ENCODE measurements at places on chromosomes 11 and 22.

GRCh38 chr22:30919973-30920372 is 48.6 kb downstream of the MORC2 start:
- DNase-seq = no peak

- peak; percentile 44 for DNase-seq
These were observed 101.0 kb downstream of the PTPRJ start for GRCh38 chr11:48081151-48082010.

DNA sequence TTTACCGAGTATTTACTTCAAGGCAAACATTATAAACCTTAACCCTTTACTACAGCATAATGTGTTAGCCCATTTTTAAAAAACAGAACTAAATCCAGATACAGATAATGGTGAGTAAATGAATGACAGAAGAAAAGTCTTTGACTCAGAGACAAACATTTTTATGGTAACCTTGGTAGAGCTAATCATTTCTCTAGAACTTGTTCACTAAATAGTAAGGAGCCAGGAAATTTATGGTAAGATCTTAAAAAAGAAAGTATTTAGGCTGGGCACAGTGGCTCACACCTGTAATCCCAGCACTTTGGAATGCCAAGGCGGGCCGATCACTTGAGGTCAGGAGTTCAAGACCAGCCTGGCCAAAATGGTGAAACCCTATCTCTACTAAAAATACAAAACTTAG is 11.5 kb upstream of the FUT4 start:
- no peak for DNase-seq

DNA sequence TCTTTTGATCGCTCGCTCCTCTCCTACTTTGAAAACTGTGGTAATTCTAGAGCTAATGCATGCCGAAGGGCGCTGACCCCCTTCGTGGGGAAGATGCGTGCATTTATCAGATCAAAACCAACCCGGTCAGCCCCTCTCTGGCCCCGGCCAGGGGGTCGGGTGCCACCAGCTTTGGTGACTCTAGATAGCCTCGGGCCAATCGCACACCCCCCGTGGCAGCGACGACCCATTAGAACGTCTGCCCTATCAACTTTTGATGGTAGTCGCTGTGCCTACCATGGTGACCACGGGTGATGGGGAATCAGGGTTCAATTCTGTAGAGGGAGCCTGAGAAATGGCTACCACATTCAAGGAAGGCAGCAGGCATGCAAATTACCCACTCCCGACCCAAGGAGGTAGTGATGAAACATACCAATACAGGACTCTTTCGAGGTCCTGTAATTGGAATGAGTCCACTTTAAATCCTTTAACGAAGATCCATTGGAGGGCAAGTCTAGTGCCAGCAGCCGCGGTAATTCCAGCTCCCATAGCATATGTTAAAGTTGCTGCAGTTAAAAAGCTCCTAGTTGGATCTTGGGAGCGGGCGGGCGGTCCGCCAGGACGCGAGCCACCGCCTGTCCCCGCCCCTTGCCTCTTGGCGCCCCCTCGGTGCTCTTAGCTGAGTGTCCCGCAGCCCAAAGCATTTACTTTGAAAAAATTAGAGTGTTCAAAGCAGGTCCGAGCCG is 3898.2 kb upstream of the OR11H1 start:
- DNase-seq = no peak

DNA sequence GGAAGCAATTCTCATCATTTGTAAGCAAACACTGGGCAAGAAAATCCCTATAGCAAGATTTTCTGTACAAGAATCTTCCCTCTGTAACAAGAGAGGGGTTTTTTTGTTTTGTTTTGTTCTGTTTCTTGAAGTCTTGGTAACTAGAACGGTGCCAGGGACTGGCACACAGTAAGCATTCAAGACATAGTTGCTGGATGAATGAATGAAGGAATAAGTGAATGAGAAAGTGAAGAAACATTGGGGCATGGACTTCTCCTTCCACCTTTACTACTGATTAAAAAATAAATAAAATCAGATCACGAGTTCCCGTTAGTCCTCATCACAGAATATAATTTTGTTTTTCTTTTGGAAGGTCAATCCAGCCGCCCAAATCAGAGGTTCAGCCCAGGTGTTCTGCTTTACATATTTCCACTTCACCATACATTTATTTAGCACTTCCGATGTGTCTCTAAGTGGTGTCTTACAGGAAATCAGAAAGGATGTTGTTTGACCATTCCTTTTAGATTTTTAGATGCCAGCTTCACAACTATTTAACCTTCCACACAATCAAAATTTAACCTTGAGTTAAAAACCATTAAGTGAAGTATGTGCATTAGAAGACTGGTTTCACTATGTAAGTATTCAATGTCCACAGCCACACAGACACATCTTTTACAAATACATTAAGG is 281.2 kb downstream of the CADM1 start:
- no peak for DNase-seq

- no peak for DNase-seq
These were observed 63.5 kb downstream of the MICAL3 start for GRCh38 chr22:17960695-17961445.

- no peak for DNase-seq
These were observed 35.0 kb upstream of the ADORA2A start for GRCh38 chr22:24392218-24392931.

DNA sequence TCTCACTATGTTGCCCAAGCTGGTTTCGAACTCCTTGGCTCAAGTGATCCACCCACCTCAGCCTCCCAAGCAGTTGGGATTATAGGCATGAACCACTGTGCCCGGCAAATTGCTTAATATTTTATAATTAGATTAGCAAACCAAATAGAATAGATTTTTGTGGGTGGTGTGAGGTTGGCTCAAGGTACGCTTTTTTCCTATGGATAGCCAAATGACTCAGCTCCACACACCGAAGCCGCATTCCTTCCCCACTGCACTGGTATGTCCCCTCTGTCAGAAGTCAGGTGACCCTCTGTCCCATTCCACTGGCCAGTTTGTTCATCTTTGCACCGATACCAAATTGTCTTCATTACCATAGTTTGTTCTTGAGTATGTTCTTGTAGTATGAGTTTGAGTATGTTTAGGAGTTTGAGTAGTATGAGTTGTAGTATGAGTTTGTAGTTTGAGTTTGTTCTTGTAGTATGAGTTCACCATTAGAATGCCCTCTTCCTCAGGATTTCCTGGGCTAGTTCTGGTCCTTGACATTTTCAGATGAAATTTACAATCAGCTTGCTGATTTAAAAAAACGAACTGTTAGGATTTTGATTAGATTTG is 19.4 kb downstream of the SUSD2 start:
- DNase-seq = no peak

- no peak for DNase-seq
These were observed 10.1 kb downstream of the MTFP1 start for GRCh38 chr22:30435674-30436126.

- peak; percentile 65 for DNase-seq
These were observed 43.1 kb upstream of the PPARA start for GRCh38 chr22:46107089-46107664.

- DNase-seq = no peak
These were observed 29.5 kb downstream of the OR2AG2 start for GRCh38 chr11:6742260-6742659.

GRCh38 chr22:36478966-36479365 is 2.5 kb downstream of the TXN2 start:
- DNase-seq = no peak

GRCh38 chr11:1130276-1131032 is 27.3 kb upstream of the MUC5AC start:
- DNase-seq = no peak

DNA sequence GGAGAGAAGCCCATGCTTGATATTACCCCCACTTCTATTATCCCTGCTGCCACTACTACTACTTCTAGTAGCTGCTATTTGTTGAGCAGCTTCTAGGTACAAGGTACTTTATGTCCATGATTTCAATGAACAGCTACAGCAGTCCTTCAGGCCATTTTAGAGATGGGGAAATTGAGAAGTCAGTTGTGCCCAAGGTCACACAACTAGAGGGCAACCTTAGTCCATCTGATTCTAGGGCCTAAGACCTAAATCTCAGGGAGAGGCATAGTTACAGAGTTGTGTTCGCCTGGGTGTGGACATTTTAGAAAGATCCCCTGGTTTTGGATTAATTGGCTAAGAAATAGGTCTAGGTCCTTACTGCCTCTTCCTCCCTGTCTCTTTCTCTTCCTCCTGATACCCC is 52.3 kb downstream of the MICAL2 start:
- DNase-seq = no peak

GRCh38 chr22:25452116-25452700 is 112.3 kb upstream of the GRK3 start:
- no peak for DNase-seq

DNA sequence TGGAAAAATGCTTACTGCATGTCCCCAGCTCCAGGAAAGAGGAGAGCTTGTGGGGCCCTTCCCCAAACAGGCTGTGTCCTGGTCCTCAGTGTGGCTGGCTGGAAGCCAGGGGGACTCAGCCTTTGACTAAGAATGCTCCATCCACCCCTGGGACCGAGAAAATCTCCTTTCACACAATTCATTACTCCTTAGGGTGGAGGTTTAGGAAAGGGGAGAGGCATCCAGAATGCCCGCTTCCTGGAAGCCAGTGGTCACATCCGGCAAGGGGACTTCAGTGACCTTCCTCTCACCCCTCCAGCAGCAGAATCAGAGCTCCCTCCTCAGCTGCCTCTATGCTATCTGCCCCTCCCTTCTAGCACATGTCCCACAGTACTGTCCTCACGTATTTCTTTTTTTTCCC is 21.9 kb downstream of the ATG16L2 start:
- no peak for DNase-seq

- DNase-seq = no peak
These were observed 62.4 kb downstream of the ZBTB16 start for GRCh38 chr11:114121804-114122504.

DNA sequence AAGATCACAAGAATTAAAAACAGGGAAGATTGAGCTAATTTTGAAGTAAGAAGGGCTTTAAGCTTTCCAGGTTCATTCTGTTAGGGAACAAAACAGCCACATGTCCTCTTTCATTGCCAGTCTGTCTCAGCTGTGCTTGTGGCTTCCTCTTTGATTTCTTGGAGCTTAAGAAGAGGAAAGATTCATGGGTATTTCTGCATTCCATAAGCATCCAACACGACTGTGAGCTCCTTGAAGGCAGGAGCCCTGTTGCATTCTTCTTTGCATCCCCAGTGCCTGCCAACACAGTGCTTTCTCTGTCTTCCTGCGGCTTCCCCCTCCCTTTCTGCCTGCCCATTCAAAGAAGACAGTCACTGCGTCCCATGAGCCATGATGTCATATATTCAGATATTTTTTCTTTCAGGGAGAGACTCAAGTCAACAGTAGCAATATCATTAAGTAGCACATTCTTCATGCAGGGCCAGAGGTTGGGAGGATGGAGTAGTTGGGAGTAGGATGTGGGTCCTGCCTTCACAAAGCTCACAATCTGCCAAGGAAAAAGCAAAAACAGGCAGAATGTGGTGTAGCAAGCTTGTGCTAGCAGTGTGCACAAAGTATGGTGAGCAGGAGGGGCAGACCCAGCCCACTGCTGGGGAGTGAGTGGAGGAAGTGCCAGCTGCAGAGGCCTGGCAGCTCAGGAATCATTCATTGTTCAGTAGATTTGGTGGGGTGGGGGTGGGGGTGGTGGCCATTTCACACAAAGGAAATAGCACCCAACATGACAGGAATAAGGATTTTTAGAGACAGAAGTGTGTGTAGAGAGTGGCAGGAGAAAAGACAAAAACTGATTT is 162.1 kb upstream of the RASSF10 start:
- DNase-seq = no peak

DNA sequence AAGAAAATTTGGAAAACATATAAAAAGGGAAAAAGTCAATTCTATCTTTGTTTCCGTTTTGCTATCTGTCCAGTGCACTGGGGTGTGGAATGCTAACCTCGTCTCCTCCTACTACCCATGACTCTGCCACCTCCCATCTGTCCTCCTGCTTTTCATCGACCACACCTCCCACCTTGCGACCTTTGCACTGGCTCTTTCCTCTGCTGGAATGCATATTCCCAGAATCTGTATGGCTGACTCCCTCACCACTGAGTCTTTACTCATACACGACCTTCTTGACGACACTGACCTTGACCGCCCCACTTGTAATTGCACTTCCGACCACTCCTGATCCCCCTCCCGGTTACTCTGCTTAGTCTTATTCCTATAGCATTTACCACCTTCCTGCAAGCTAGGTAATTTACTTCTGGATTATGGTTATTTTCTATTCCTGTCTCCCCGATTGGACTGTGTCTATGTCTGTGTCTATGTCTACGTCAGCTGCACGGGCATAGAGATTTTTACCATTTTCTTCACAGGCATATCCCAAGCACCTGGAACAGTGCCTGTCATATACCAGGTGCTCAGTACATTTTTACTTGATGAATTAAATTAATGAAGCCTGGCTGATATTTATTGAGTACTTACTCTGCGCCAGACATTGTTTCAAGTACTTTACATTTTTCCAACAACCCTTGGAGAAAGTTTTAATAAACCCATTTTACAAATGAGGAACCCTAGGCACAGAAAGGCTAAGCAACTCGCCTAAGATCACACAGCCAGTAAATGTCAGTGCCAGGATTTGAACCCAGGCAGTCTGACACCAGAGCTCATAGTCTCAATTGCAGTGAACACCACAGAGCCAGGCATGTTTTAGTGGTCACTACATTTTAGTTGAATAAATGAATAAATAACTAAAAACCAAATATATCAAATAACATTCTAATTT is 89.3 kb upstream of the SLC22A12 start:
- no peak for DNase-seq

DNA sequence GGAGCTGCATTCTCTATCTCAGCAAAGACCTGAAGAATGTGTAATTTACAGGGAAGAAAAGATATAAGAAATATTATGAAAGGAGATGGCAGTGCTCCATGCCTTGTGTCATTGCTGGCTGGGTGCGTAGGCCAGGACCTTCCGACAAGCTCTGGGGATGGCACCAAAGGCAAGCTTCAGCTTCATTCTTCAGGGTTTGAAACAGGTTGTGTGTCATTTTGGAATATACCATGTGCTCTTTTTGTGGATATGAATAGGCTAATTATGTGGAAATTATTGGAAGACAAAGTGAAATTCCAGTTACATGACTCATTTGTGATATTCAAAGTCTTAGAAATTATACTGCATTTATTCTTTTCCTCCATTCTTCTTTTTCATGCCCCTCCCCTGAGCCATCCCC is 5.7 kb upstream of the KIRREL3 start:
- no peak for DNase-seq

DNA sequence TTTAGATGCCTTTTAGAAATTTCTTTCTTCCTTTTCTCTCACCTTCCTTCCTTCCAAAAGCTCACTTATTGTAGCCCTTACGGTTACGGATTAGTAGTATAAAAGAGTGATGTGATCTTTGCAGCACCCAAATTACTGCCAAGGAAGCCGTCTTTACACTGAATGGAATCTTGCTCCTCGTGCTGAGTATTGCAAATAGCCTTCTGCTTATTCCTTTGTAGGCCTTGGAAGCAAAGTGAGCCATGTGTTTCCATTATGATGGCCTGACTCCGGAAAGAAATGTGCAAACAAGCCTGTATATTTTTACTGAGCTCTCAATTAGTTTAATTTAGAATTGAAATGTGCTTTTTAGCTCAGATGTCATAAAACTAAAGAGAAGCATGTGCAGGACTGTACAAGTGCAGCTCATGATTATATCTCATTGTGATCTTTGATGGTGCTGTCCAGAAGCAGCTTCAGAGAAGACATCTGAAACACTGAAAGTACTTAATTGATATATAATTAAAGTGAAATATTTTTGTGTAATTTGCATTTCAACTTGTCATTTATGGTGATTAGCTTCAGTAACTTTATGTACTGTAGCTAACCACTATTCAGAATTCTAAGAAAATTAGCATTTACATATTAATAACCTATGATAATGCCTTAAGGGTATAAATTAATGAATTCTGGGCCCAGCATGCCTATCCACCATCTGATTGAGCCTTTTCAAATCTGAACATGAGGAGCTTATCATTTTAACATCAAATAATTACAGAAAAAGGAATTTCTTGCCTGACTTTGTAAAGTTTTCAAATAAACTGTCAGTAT is 129.3 kb downstream of the GRIA4 start:
- DNase-seq = peak; percentile 33

GRCh38 chr11:57353852-57354251 is 15.7 kb downstream of the P2RX3 start:
- DNase-seq = no peak
